Fibroblast of villous mesenchyme (primary cell): ENCODE measurements at places on chromosomes 4 and X. TPM values are rescaled to one million over a fixed set of nuclear protein-coding genes. Genes with fewer than 3 reads are reported as not detected.

CPEB2 gene
- 16.4 and 38.9 TPM in 2 replicates for total RNA-seq

KLB gene
- total RNA-seq, result not detected in 2 replicates

ARHGAP36 gene
- not detected in 2 replicates for total RNA-seq

BEX5 gene
- not detected in 2 replicates for total RNA-seq

CNKSR2 gene
- 1.9 and 4.7 TPM in 2 replicates for total RNA-seq
